ENCODE measurements at places on chromosomes 7 and 10.

- DNase-seq: no peak
Observed at GRCh38 chr10:11530806-11531205, 80.6 kb downstream of the USP6NL start.

- DNase-seq: no peak
Observed at GRCh38 chr7:205115-206010, 13.0 kb downstream of the FAM20C start.

GRCh38 chr7:89401690-89402089 lies 606.2 kb upstream of the TEX47 start:
- no peak for DNase-seq

GRCh38 chr10:116676633-116677032 lies 55.9 kb downstream of the PNLIPRP2 start:
- DNase-seq: no peak

- DNase-seq: no peak
Observed at GRCh38 chr10:86255405-86256251, 111.0 kb downstream of the GRID1 start.

- DNase-seq: no peak
Observed at GRCh38 chr10:79948976-79949722, at the start of gene SFTPD. SFTPD (minus strand) TSS chr10:79949105; CDS start chr10:79946659, 2,446 bp downstream.

DNA sequence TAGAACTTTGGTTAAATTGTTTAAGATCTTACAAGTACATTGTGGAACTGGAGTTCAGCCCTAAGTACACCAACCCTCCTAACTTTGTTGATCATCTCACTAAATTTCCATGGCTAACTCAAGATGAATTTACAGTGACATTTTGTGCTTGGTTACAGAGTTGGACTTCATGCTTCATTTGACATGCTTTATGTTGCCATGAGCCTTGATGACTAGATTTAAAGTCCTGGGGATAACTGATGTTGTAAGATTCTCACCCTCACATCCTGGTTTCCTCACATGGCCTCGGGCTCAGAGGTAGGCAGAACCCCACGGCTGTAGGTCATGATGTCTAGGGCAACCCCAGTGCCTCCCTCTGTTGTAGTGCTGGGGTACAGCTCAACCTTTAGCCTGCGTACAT lies 397.2 kb upstream of the IGFBP3 start:
- no peak for DNase-seq

DNA sequence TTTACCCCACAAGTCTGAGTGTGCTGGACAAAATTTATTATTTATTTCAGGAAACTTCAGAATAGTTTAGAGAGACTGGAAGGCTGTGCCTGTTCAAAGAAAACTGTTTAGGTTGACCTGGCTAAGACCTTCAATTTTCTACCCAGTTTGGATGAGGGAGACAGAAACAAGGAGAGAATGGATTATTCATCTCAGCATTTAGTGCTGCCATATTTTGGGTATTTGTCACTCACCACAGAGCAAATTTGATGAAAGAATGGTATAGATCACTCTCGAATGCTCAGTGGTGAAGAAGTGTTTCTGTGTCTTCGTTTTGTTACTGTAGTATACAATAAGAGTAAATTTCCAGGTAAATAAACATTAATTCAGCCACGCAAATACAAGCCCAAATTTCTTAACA lies 71.8 kb downstream of the SEMA3C start:
- no peak for DNase-seq

DNA sequence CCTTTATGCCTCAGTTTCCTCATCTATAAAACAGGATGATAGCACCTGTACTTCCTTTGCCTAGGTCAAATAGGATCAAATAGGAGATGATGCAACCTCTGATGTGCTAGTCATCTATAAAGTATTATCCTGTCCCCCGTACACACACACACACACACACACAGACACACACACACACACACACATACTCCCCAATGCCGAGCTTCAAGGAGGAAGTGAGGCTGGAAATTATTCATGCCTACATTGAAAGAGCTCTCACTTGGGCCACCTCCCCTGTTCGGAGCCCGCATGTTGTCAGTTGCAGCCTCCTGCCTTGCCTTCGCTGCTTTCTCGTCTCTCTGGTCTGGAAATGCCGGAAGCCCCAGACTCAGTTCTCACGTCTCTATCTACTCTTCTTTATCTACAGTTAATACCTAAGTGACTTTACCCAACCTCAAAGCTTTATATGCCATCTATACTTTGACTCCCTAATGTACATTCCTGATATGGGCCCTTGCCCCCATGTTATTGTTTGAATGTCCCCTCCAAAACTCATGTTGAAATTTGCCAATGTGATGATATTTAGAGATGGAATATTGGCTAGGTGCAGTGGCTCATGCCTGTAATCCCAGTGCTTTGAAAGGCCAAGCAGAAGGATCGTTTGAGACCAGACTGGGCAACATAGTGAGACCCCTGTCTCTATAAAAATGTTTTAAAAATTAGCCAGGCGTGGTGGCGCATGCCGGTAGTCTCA lies 6.9 kb upstream of the UBE2H start:
- DNase-seq: no peak

GRCh38 chr10:21279217-21279575 lies 246.3 kb downstream of the SKIDA1 start:
- DNase-seq: no peak

DNA sequence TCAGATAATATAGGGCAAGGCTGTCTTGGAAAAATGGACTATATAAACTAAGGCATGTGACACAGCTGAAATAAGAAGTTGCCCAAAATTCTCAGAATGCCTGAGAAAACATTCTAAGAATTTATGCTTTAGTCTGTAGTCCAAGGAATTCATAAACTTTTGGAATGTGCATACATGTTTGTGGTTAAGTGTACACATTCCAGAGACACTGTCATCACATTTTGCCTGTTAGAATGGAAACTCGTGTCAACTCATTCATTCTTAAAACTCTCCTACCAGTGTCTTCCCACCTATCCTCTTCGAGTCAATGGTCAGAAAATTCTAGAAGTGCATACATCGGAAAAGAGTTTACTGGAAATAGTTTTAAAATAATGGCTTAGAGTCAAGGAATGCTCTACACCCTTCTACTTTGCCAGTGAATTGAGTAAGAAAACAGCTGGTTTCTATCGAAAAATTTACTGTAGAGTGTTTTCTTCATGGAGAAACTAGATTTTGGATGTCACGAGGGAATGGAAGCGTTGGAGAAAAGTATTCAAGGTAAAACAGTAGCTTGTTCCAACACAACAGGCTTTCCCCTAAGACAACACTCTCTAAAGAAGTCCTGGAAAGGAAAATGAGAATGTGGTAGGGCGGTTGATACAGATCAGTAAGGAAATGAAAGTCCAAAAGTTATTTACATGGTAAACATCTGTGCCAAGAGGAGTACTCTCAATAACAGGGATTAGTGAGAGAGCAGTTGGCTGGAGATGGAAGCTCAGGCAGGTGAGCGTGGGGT lies 1177.6 kb upstream of the C7orf33 start:
- no peak for DNase-seq

- DNase-seq: no peak
Observed at GRCh38 chr7:96614154-96614867, 95.3 kb downstream of the SEM1 start.

DNA sequence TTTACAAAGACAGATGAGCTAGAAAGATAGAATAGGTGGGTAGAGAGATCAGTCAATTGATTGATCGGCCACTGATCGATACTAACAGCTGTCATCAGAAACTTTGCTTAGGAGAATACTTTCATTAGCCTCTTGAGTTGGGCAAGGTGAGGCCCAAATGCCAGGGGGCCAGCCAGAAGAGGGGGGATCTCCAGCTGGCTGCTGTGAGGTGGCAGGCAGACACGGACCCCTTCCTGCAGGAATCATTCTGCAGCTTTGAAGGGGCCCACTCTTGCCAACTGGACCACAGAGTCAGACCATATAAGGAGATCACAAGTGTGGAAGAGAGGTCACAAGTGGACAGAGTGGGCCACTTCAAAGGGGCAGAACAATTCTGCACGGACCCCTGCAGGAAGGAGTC lies 62.9 kb upstream of the DOCK1 start:
- no peak for DNase-seq

GRCh38 chr7:156166692-156167416 lies 354.6 kb upstream of the SHH start:
- no peak for DNase-seq

DNA sequence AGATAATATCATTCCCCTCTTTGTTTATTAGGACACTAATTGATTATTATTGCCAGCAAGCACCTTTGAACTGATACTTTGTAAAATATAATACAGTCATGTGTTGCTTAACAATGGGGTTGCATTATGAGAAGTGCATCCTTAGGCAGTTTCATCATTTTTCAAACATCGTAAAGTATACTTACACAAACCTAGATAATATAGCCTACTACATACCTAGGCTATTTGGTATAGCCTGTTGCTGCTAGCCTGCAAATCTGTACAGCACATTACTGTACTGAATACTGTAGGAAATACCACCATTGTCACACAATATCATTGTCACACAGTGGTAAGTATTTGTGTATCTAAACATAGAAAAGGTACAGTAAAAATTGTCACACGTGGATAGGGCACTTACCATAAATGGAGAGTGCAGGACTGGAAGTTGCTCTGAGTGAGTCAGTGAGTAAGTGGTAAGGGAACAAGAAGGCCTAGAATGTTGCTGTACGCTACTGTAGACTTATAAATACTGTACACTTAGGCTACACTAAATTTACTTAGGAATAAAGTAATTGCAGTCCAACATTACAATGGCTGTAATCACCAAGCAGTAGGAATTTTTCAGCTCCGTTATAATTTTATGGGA lies 70.7 kb downstream of the LCOR start:
- DNase-seq: no peak

Measured in posterior cingulate gyrus (tissue), 11 donors.